H1 (cell line): ENCODE measurements at places on chromosomes 5 and 9. TPM values are rescaled to one million over a fixed set of nuclear protein-coding genes. Genes with fewer than 3 reads are reported as not detected.

RNF145 gene
- 70.9 and 72.5 TPM in 2 replicates for total RNA-seq

OLFM1 gene
- total RNA-seq: 47.9 and 53.4 TPM in 2 replicates

- no peak for DNase-seq
- H3K4me3 ChIP-seq: no peak overlapping the region
- H3K36me3 ChIP-seq: no peaks in the 10 kb centered on the region
- no peak overlapping the region for H3K27ac ChIP-seq
- H3K27me3 ChIP-seq: no peaks in the 10 kb centered on the region
Observed at GRCh38 chr9:82682431-82682830, 380.5 kb downstream of the RASEF start.

DNA sequence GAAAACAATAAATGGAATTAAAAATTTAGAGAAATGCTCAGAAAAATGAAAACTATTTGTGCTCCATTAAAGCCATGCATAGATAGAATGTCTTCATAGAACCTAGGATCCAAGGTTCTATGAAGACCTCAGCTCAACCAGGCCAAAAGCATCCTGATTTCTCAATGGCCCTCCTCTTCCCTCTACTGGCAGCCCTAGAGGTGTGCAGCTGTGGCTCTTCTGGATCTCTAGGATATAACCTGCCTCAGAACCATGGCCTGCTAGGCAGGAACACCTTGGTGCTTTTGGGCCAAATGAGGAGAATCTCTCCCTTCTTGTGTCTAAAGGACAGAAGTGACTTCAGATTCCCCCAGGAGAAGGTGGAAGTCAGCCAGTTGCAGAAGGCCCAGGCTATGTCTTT, 15.1 kb downstream of the IFNA1 start:
- no peaks in the 10 kb centered on the region for H3K4me1 ChIP-seq
- H3K27me3 ChIP-seq: no peaks in the 10 kb centered on the region
- DNase-seq: no peak
- H3K27ac ChIP-seq: no peak overlapping the region
- H3K4me3 ChIP-seq: no peak overlapping the region

- H3K4me3 ChIP-seq: no peak overlapping the region
- no peaks in the 10 kb centered on the region for H3K36me3 ChIP-seq
- no peak for DNase-seq
- H3K27me3 ChIP-seq: peaks cover 8% of the 10 kb centered on the region; the same call in 1 of the 2 replicates
Observed at GRCh38 chr5:172715931-172716682, 54.9 kb downstream of the DUSP1 start.

SPATA31C1 gene
- 0.11 TPM in 1 of 2 replicates, not detected in the other for total RNA-seq

TLX3 gene
- not detected in 2 replicates for total RNA-seq

MLANA gene
- total RNA-seq: not detected in 2 replicates

DNA sequence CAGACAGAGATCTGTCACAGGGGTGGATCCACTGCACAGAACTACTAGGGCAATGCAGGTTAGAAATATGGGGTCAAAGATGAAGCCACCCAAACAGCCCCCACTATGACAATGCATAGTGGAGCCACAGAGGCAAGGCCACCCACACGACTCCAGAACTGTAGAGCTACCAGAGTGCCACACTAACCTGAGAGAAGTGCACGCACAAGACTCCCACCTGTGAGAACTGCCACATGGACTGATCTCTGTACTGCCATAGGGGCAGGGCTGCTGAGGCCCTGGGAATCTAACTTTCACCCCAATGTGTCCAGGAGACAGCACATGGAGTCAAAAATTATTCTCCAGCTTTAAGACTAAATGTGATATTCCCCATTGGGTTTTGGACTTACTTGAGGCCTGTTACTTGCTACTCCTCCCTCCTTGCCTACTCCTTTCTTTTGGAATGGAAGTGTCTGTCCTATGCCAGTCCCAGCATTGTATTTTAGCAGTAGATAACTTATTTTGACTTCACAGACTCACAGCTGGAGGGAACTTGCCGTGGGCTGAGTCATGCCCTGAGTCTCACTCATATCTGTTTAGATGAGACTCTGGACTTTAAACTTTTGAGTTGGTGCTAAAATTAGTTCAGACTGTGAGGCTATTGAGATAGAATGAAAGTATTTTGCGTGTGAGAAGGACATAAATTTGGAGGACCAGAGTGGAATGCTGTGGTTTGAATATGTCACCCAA, 853.3 kb downstream of the MAT2B start:
- H3K4me3 ChIP-seq: no peak overlapping the region
- no peaks in the 10 kb centered on the region for H3K27me3 ChIP-seq
- no peak overlapping the region for H3K27ac ChIP-seq
- H3K36me3 ChIP-seq: no peaks in the 10 kb centered on the region

LHX2 gene
- total RNA-seq: 0.11 and 0.17 TPM in 2 replicates

GRCh38 chr5:142758062-142758795, 11.9 kb upstream of the ARHGAP26 start:
- no peaks in the 10 kb centered on the region for H3K4me1 ChIP-seq
- H3K36me3 ChIP-seq: no peaks in the 10 kb centered on the region
- no peaks in the 10 kb centered on the region for H3K27me3 ChIP-seq

DNA sequence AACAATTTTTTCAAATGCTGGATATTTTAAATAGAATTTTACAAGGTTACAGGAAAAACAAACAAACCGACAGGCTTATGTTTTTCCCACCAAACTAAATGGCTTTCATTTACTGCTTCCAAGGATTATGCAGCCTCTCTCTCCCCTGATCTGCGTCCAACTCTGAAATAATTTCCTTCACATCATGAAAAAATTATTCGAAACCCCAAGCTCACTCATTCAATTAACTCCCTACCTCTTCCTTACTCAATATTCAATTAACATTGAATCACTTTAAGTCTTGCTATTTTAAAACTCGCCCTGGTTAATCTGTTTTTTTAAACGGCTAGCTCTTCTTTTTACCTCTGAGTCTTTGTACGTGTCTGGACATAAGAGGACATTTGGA, 336.2 kb downstream of the AGTPBP1 start:
- no peak for DNase-seq
- no peaks in the 10 kb centered on the region for H3K36me3 ChIP-seq
- no peak overlapping the region for H3K4me3 ChIP-seq

CDX1 gene
- not detected in 2 replicates for total RNA-seq

TMOD1 gene
- 0.88 and 1.1 TPM in 2 replicates for total RNA-seq

DNA sequence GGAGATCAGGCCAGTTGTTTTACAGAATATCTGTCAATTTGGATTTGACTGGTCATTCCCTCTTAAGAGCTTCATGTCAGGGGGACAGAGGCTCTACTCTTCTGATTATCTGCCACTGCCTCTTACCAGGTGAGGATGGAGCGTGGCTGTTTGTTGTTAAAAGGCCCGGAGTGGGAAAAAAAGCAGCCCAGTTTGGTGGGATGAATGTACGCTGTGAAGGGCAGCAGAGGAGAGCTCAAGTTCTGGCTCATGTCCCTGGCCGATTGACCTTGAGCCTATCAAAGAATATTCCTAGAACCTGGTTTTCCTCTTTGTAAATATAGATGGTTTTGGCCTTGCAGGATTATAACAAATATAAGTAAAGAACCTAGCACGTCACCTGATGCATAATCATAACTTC, 16.3 kb upstream of the SHB start:
- no peaks in the 10 kb centered on the region for H3K36me3 ChIP-seq
- H3K4me1 ChIP-seq: peaks cover 3% of the 10 kb centered on the region; the same call in 1 of the 2 replicates
- DNase-seq: no peak
- H3K4me3 ChIP-seq: no peak overlapping the region
